ENCODE measurements at places on chromosomes 4 and X.

DNA sequence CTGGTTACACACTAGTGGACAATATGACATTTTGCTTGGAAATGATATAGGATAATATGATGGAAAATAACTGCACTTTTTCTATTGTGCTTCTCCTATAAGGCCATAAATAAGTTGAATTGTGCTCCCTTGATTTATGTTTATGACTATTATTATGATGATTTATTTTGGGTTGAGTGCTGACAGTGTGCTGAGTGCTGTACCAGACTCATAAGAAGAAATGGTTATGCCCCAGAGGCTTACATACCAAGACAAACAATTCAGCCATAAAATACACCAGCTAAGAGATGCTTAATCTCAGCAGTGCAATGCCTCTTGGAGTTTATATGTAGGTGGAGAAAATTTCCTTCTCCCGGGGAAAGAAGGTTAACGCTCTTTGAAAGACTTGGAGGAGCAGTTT lies 199.8 kb upstream of the NOCT start:
- no peak for DNase-seq

DNA sequence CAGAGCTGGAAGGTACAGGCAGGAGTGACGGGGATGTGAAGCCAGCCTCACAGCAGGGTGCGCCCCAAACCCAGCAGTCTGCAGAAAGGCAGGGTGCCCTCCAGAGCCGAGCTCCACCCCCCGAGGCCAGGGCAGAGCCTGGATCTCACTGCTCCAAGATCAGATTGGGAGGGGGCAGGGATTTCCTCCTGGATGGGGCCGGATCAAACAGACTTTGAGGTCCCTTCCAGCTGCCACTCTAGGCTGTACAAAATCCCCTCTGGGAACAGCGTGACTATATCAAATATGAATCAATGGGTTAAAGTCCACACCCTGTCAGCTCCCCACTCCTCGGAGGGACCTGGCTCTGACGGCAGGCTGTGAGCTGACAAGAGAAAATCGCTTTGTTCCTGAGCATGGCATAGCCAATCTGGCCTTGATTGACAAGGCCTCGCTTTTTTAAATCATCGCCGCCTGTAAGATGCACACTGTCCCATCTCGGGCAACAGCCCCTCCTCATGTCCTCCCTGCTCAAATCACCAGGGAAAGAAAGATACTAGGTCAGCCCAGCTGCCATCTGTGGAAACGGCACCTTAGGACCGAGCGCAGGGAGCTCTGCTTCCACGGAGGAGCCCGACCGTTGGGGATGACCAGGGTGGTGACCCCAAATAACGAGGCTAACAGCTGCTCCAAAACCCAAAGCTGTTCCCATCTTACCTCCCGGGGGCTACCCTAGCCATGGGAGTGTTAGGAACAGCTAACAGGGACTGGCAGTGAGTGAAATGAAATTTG lies 39.9 kb downstream of the PSAPL1 start:
- no peak for DNase-seq

DNA sequence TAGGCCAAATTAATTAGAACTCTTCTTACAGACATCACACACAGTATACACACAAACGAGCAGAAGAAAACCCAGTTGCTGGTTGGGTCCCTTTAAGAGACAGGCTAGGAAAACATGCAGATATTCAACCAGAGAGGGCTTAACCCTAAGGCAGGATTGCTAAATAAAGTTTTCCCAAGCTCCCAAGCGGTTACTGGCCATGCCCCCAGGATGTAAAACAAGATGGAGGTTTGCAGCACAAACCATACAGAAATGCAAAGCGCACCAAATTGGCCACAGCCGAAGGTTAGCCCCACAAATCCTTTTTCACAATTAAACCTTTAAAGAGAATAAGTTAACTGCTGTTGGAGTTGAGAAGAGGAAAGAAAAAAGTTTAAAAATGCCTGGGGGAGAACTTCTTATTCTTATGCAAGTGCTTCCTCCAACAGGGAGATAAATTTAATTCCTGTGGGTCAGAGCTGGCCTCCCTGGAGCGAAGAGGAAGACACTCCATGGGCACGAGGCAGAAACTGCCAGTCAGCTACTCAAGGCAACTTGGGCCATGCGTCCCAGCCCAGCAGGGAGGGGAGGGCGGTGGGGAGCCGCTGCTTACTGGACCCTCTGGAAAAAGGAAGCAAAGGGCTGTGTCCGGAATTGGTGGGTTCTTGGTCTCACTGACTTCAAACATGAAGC lies 167.6 kb upstream of the ARSJ start:
- DNase-seq: no peak

DNA sequence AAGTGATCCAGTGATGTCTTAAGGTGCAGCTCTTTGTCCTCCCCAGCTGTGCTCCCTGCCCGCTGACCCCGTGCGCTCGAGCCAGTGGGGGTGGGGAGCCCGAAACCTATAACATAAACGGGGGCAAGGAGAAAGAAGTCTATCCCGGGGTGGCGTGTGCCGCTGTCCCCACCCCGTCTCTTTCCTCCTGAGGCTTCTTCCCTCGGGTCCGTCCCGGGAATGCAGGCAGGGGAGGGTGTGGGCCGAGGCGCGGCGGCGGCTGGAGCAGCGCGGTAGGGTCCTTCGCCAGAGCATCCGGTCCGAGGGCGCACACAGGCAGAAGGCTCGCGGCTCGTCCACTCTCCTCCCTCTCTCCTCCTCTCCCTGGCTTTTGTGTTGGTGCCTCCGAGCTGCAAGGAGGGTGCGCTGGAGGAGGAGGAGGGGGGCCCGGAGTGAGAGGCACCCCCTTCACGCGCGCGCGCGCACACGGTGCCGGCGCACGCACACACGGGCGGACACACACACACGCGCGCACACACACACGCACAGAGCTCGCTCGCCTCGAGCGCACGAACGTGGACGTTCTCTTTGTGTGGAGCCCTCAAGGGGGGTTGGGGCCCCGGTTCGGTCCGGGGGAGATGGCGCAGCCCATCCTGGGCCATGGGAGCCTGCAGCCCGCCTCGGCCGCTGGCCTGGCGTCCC lies at the start of gene RAB33A:
Gene RAB33A (plus strand): TSS at position 517 of the 681 bp plus-strand sequence. CDS start 101 bp downstream, at position 618.
- no peak for DNase-seq

- DNase-seq: no peak
Measured at GRCh38 chr4:132227151-132227856, 921.8 kb upstream of the PCDH10 start.

DNA sequence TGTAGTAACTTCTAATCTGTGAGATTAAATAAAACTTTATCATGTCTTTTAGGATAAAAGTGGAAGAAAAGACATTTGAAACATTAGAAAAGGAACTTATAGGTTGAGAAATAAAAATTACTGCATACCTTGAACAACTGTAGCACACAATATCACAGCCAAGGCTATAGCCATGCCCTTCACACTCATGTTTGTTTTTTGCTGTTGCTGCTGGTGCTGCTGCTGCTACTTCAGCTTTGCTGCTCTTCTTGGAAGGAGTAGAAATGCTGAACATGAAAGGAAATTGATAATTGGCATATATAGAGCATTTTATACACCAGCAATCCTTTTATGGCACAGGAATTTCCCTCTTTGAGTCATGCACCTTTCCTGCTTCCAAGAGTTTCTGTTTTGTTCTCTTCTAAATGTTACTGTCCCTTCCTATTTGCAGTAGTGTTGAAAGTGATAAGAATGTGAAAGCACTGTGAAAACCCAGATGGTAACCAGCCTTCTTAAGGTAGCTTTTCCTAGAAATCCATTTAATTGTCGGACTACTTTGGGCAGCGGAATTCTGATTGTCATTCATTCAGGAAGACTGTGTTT lies at the start of gene CXCL11:
Gene CXCL11 (minus strand): TSS at position 272 of the 582 bp plus-strand sequence. CDS start 83 bp downstream, at position 189.
- no peak for DNase-seq

- DNase-seq: no peak
Measured at GRCh38 chrX:100659431-100660137, 15.6 kb downstream of the SRPX2 start.

- no peak for DNase-seq
Measured at GRCh38 chr4:151879705-151880445, 119.1 kb upstream of the GATB start.

GRCh38 chr4:70895811-70896491 lies 6.2 kb upstream of the MOB1B start:
- no peak for DNase-seq

GRCh38 chrX:136694431-136695087 lies 46.6 kb downstream of the CD40LG start:
- DNase-seq: no peak

GRCh38 chr4:54423066-54423465 lies 194.0 kb downstream of the PDGFRA start:
- no peak for DNase-seq

DNA sequence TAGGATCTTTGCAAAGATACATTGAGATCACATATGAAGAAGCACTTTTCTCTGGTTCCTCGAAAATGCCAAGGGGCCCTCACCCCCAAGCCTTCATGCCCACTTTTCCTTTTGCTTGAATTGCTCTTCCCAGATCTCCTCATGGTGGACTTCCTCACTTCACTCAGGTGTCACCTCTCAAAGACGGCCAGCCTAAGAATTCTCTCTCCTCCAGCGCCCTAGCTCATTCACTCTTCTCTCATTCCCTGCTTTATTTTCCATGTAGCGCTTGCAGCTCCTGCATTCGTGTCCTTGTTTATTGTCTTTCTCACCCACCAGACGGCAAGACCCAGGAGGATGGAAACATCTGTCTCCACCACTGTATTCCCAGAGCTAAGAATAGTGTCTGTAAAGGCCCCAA lies 32.9 kb downstream of the CCKAR start:
- DNase-seq: no peak

GRCh38 chr4:112637552-112637866 lies 566 bp downstream of the LARP7 start:
- DNase-seq: no peak

DNA sequence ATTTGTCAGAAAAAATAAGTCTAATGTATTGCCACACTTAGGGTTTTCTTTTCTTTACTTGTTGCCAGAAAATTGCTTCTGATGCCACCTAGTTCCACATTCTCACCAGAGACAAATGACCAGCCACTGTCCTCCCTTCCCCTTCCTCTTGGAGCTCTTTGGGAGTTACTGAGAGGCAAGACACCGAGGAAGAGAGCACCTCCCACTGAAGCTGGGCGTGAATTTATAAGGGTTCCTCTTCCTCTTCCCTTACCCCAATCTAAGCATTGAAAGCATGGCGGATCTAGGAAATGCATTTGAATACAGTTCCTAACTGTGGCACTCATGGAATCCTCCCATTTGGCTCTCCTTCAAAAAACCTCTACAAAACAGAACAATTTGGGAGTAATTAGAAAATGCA lies 30.0 kb downstream of the ANXA3 start:
- DNase-seq: no peak

GRCh38 chr4:183907871-183908683 lies 3.0 kb downstream of the STOX2 start:
- DNase-seq: no peak

DNA sequence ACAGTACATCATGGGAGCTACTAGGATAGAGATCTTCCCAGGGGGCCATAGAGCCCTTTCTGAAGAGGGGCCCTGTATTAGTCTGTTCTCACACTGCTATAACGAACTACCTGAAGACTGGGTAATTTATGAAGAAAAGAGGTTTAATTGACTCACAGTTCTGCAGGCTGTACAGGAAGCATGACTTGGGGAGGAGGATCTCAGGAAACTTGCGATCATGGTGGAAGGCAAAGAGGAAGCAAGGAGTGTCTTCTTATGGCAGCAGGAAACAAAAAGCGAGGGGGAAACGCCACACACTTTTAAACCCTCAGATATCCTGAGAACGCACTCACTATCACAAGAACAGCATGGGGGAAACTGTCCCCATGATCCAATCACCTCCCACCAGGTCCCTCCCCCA lies 4.2 kb upstream of the SLC9A6 start:
- DNase-seq: no peak

- DNase-seq: no peak
Measured at GRCh38 chrX:72069350-72070160, 62.2 kb downstream of the RTL5 start.

DNA sequence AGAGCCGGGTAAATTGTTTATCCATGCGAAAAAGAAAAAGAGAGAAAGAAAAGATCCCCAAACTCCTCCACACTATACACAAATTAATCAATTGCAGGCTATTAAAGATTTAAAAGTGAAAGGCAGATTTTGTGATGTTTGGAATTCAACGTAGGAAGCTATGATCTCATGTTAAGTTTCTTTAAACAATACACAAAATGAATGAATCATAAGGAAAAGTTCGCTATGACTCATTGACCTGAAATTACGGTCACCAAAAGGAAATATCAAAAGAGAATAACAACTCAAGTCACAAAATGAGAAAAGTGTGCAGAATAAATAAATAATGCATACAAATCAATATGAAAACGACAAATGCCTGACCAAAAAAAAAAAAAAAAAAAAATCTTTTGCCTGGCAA lies 28.6 kb downstream of the CLNK start:
- no peak for DNase-seq

- no peak for DNase-seq
Measured at GRCh38 chr4:169268951-169269760, 1.6 kb downstream of the SH3RF1 start.

- no peak for DNase-seq
Measured at GRCh38 chrX:120264341-120264740, 13.7 kb downstream of the ZBTB33 start.

GRCh38 chrX:43557792-43558191 lies 98.3 kb upstream of the MAOA start:
- DNase-seq: no peak

DNA sequence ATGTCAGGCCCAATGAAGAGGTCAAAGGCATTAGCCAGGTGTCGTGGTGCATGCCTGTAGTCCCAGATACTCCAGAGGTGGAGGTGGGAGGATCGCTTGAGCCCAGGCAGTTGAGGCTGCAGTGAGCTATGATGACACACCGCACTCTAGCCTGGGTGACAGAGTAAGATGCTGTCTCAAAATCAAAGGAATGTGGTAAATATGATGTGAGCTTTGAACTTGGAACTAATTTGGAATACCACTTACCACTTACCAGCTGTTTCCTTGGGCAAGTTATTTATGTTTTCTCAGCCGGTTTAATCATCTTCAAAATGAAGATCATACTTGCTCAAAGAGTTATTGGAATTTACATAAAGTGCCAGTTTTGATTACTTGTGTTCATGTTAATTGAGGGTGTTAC lies 23.8 kb upstream of the SEPSECS start:
- DNase-seq: no peak

GRCh38 chrX:143757375-143757774 lies 36.8 kb upstream of the SPANXN2 start:
- DNase-seq: no peak

DNA sequence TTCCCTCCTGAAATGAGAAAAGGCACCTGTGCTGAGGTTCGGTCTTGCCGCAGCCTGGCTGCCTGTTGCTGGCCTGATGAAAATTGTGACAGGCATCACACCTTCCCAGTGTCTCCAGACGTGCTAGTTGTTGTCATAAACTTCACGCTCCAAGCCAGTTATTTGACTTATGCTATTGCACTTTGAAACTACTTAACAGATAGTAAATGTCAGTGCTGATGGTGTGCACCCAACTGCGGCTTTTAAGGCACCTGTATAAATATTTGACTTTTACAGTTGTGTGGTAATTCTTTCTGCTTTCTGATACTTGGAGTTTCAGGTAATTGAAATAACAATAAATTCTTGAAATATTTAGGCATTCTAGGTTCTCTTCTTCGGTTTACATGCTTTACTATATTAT lies 1.8 kb downstream of the WWC2 start:
- no peak for DNase-seq

DNA sequence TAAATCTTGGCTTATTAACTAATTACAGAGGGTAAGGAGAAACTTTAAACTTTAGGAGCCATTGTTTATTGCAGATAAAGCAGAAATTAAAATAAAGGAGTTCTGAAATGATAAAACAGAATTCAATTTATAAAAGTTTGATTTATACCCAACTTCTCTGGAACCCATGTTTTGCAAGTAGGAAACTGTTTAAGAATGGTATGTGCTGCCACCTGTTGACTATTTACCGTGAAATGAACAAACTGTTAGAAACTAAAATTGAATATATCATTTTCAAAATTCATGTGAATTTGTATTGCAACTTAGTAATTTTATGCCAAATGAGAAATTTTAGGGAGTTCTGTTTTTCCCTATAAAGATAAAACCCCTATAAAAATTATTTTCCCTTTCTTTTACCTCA lies 11.0 kb upstream of the TBC1D8B start:
- no peak for DNase-seq

Data from left hindlimb (tissue), 1 donor.